CD4-positive, alpha-beta T cell treated with Interleukin-15 for 4 hours (primary cell): ENCODE measurements at places on chromosomes 16 and 17.
A peak's percentile ranks its signal among the peaks of the same experiment; 100 is the strongest.

GRCh38 chr17:32496395-32497073 lies 9.7 kb downstream of the CDK5R1 start:
- no peak for DNase-seq

- no peak for DNase-seq
Observed at GRCh38 chr16:85781695-85782370, 17.5 kb downstream of the EMC8 start.

- DNase-seq, result no peak
Observed at GRCh38 chr17:7590743-7591142, 849 bp upstream of the SOX15 start.

DNA sequence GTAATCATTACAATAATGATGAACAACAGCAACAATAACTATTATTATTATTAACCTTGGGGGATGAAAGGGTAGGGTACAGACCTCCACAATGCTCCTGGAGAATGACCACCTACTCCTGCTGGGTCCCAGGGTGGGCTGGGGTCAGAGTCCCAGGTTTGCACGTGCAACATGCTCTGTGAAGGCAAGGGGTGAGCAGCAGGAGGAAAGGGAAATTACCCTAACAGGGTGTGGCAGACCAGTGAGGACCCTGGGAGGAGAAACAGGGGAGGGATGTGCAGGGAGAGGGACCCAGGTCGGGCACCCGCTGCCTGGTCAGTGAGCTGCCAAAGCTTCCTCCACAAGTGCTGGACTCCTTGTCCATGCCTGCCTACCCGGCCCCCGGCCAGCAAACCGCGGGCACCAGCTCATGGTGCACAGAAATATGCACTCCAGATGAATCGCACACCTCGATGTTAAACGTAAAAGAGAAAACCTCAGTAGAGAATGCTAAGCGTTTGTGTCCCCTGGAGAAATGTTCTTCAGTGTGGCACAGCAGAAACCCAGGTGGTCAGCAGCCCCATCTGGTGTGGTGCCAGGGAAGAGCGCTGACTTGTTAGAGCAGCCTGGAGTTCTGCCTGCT lies 767.1 kb downstream of the KCNJ18 start:
- DNase-seq, result no peak

- peak; percentile 91 for DNase-seq
Observed at GRCh38 chr16:11354733-11355574, 9.7 kb downstream of the RMI2 start.

DNA sequence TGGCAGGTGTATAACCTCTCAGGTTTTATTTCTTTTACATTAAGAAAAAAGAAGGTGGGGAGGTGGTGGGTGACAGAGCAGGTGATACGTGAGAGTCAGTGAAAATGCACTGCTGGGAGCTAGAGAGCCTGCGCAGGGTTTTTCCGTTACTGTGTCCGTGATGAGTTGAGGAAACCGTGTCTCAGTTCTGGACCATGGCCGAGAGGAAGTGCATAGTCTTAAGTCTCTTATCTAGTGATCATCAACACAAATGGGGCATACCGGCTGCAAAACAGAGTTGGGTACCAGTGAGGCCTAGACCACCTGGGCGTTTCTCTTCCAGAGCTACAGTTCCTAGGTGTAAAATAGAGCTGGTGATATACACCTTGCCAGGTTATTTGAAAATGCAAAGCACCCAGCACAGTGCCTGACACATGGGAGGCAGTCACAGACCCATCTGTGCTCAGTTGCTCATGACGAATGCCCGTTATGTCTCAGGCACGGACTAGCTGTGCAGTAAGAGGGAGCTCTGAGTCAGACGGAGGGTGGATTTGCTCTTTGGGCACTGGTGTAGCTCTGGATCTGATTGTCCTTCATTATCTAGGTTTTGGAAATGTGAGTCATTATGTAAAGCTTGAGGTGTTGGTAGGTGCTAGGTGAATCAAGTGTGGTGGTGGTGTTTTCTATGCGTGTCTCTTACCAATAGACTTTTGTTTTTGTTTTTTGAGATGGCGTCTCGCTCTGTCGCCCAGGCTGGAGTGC lies 60.9 kb downstream of the RPTOR start:
- DNase-seq, result peak; percentile 71

- DNase-seq, result no peak
Observed at GRCh38 chr16:31074814-31075183, 577 bp downstream of the ZNF646 start.

GRCh38 chr16:188674-189073 lies 8.4 kb downstream of the HBQ1 start:
- no peak for DNase-seq

DNA sequence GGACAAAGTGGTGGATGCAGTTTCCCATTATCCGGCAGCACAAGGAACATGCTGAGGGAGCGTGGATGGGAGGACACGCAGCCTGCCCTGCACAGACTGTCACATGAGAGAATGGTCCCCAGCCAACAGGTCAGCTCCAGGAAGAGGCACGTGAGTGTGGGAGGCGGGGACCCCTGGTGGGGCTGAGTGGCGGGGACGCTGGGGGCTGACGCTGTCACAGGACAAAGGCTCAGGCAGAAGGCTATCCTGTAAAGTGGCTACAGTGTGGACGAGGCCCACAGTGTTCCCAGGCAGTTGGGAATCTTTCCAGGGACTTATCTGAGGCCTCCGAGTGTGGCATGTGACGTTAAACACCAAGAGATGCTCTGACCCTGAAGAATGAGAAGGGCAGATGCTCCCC lies 30.4 kb downstream of the MBTPS1 start:
- DNase-seq, result no peak

DNA sequence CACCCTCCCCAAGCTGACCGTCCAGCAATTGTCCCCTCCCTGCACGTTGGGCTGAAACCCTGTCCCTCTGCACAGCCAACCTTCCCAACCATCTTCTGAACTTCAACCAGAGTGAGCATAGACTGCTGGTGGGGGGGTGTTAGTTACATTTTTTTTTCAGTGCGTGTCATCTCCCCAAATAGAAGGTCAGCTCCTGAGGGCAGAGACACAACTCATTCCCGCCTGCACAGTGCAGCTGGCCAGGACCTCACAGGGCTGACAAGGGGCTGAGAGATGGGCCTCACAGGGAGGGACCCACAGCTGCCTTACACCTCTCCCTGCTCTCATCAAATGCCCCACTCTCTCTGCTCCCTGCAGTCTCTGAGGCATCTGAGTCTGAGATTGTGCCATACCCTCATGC lies 8.4 kb downstream of the SRL start:
- no peak for DNase-seq

DNA sequence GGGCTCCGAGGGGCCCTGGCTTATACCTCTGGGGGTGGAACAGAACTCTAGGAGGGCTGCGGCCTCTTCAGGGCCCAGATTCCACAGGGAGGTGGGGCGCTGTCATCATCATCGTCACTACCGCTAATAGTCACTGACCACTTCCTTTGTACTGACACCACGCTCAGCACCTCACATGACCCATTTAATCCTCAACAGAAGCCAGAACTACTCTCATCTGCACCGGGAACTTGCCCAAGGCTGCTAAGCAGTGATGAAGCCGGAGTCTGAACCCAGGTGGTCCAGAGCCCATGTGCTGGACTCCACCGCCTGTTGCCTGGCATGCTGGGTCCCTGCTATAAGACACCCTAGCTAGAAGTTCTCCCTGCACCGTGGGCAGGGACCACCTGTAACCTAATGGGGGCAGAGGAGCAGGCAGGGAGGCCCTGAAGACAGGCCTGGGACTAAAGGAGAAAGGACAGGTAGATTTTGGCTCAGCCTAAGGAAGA lies 12.0 kb downstream of the UNC13D start:
- DNase-seq, result peak; percentile 57

GRCh38 chr16:2854700-2855309 lies 3.2 kb downstream of the PRSS22 start:
- no peak for DNase-seq

GRCh38 chr16:16992975-16993765 lies 477.6 kb downstream of the XYLT1 start:
- DNase-seq, result peak; percentile 4

DNA sequence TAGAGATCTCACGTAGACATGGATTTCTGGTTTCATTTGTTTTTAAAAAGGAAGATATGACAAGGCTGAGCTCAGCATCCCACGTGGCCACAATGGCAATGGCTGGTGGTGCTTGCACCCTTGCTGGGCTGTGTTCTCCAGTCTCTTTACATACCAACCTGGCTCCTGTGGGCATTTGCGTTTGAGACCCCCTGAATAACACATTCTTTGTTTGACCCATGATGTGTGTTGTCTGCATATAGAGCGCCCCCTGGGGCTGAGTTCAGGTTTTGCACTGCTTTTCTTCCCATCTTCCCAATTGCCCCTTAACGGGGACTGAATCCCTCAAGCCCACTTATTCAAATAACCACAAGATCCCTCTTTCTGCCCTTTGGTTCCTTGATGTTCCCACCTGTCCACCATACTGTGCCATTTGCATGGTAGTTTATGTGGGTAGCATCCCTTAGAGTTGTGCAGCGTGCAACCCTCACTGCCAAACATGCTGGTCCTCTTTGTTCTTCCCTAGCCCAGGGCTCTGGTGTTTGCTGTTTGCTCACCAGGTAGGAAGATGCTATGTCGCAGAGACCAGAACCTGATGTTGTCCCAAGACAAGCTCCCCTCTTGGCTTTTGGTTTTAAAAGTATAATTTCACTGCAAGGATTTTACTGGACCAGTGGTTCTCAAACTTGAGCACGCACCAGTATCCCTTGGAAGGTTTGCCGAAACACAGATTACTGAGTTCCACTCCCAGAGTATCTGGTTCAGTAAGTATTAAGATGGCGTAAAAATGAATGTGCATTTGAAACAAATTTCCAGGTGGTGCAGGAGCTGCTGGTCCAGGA lies 38.5 kb upstream of the NKD1 start:
- DNase-seq, result peak; percentile 33

GRCh38 chr16:10729104-10730048 lies 14.3 kb upstream of the NUBP1 start:
- no peak for DNase-seq

- no peak for DNase-seq
Observed at GRCh38 chr17:27834571-27834970, 34.2 kb upstream of the NOS2 start.

DNA sequence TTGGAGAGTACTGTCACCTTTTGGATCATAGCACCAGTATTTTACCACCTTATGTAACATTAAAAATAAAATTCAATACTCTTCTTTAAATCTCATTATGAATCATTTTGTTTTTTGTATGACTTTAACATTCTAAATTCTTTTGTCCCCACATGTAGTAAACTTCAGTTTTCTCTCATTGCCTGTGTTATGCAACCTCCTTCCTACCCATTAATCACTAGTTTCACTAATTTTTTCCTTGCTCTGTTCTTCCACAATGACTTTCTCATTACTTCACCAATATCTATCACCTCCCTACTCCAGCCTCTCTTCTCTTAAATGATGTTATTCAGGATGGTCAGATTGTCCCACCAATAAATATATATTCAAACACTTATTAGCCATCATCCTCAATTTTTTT lies 68.7 kb downstream of the TTC19 start:
- DNase-seq, result no peak

DNA sequence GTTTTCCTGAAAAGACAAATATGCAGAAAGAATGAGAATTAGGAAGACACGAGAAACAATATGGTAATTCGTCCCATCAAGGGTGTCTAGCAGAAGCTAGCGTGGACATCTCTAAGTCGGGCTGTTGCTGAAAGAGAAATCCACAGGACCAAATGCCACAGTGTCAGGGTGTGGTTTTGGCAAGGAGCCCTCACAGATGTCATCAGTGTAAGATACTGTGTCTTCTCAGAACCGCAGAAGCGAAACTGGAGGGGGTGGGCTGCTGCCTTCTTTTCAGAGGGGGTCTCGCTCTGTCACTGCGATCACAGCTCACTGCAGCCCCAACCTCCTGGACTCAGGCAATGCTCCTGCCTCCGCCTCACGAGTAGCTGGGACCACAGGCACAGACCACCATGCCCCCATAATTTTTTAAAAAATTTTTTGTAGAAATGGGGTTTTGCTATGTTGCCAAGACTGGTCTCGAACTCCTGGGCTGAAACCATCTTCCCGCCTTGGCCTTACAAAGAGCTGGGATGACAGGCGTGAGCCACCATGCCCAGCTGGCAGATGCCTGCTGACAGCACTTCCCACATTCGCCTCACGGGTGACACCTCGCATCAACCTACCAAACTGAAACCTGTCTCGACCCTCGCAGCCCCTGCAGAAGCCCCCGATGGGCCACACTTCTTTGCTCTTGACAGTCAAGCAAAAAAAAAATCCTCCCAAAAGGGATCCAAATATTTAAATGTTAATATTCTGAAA lies 26.2 kb downstream of the TRAP1 start:
- no peak for DNase-seq

GRCh38 chr17:42944211-42944610 lies 20.0 kb downstream of the AARSD1 start:
- DNase-seq, result no peak
